OCI-LY7 (cell line): ENCODE measurements at places on chromosomes 16 and 17.

GRCh38 chr17:8994319-8994718, 27.0 kb upstream of the NTN1 start:
- peak; percentile 45 for DNase-seq

- DNase-seq, result no peak
These were observed 40.3 kb upstream of the MRPS23 start for GRCh38 chr17:57889892-57890856.

DNA sequence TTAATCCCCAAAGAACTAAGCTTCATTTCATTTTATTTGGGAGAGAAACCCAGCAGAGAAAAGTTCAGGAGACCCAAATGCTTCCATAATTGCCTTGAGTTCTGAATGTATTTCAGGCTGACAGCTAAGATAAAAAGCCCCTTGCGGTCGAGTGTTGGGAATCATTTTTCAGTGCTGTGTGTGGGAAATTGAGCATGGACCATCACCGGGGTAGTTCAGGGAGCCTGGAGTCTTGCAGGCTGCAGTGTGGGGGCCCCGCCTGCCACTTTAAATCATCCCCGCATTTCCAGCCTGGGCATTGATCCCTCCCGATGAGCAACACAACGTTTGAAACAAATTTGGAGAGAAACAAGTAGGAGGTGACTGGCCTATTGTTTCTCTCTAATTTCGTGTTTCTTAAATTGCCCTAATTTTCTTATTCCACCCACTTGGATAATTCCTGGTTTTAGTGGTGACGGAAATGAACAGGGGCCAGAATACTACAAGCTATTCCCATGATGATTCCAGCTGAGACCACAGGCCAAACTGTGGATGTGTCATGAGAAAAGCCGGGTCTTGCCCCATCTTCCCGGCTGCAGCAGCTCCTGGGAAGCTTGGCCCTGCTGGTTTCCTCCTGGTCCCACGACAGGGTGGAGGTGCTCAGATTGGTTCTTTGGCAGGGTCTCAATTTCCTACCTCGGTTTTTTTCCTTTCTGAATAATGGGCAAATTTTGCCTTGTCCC, 75.1 kb downstream of the FOXL1 start:
- DNase-seq, result no peak

- no peak for DNase-seq
These were observed 18.5 kb downstream of the CRLF3 start for GRCh38 chr17:30805944-30806456.

DNA sequence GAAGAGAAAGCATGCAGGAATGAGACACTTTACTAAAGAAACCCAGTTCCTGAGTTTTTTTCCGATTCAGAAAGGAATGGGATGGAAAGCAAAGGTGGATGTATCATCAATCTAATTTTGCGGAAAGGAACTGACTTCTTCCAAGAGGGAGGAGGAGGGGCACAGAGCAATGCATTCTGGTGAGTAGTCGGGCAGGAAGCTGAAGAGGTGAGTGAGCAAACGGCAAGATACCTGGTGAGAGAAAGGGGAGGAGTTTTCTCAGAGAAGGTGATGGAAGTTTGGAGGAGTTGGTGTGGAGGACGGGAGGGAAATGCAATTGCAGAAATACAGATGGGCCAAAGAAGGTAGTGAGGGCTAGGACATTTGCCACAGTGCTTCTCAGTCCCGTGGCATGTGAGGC, 713.2 kb downstream of the KCNJ2 start:
- DNase-seq, result no peak

DNA sequence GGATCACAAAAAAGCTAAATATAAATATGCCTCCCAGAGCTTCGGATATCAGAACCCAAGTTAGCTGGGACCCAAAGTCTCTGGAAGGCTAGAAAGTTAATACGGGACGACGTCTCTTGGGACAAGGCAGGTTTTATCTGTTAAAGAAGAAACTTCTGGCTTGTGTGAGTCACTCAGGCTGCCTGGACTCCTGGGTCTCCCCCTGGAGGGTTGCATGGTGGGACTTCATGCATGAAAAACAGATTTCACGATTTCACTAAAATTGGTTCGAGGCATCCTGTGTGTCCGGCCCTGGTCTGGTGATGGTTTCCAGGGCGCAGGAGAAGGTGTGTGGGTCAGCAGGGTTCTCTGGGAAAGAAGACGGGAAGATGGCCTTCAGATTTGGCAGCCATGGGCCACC, 47.0 kb downstream of the COX4I1 start:
- DNase-seq, result no peak

GRCh38 chr16:88194397-88195268, 188.1 kb upstream of the ZNF469 start:
- DNase-seq, result no peak

- DNase-seq, result no peak
These were observed 114.3 kb downstream of the WWOX start for GRCh38 chr16:78213751-78214150.

GRCh38 chr16:11180489-11180888, 75.5 kb downstream of the SOCS1 start:
- no peak for DNase-seq

- DNase-seq, result no peak
These were observed 63.1 kb downstream of the BANP start for GRCh38 chr16:88014252-88014781.

DNA sequence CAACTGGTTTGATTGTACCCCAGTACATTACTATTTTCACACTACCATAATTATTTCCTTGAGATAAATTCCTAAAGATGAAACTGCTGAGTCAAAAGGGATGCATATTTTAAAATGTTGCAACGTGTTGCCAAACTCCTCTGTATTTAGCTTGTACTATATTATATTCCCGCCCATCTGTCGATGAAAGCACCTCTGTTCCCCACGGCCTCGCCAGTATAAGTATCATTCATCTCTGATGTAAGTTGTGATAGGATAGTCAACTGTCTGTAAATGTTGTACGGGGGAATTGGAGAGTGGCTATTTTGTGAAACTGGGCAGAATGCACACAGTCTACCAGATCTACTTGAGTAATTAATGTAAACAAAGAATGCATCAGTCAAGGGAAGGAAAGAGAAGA, 47.7 kb upstream of the TNRC6A start:
- DNase-seq, result no peak

DNA sequence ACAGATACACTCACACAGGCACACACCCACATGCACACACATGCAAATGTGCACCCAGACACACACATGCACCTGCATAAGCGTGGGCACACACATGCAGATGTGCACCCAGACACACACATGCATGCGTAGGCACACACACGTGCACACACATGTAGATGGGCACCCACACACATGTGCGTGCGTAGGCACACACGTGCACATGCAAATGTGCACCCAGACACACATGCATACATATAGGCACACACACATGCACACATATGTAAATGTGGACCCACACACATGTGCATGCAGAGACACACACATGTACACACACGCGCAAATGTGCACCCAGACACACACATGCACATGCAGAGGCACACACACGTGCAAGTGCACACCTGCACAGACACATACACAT, 60.3 kb downstream of the MRM1 start:
- DNase-seq, result no peak

DNA sequence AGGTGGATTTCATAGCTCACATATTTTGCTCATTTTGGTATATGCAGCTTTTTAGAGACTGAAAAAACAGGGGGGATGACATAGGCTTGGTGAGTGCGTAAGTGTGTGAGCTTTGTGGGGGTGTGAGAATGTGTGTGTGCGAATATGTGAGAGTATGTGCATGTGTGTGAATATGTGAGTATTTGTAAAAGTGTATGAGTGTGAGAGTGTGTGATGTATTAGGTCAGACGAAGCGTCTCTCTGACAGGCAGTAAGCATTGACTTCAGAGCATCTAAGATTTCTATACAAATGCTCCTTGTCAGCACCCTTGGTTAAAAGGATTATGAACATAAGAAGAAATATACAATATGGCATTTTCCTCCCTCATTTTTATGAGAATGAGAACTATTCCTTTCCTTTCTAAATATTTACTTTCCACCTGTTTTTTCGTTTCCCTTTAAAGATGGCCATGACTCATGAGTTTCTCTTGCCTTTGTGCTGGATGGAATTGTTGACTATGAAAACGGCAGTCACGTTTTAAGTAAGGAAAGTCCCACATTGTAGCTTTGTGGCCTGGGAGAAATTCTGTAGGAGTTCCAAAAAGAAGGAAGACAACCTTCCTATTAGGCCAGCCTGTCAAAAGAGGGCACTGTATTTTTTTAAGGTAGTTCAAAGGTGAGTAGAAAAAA, 276.4 kb downstream of the FOXL1 start:
- DNase-seq, result no peak

DNA sequence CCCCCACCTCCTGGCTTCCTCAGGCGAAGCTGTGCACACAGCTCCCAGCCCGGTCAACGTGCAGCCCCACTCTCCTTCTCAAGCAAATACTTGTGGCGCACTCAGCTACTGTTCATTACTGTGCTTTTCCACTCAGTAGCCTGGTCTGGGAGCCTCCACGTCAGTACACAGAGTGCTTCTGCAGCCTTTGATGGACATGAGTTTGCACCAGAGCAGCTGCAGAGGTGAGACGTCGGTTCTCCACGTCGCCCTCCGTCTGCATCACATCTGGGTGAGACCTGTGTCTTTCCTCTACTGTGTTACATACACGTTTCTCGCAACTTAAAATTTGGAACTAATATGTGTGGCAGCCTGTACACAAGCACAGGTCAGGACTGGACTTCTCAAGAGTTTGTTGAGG, 334.3 kb downstream of the C16orf95 start:
- no peak for DNase-seq

GRCh38 chr16:27818246-27818645, 245.3 kb downstream of the GSG1L start:
- no peak for DNase-seq

GRCh38 chr16:57699481-57699880, 4.9 kb downstream of the DRC7 start:
- DNase-seq, result no peak

GRCh38 chr17:38540514-38541045, 65.2 kb downstream of the SRCIN1 start:
- no peak for DNase-seq

GRCh38 chr16:67278773-67279295, 498 bp upstream of the PLEKHG4 start:
- DNase-seq, result no peak

DNA sequence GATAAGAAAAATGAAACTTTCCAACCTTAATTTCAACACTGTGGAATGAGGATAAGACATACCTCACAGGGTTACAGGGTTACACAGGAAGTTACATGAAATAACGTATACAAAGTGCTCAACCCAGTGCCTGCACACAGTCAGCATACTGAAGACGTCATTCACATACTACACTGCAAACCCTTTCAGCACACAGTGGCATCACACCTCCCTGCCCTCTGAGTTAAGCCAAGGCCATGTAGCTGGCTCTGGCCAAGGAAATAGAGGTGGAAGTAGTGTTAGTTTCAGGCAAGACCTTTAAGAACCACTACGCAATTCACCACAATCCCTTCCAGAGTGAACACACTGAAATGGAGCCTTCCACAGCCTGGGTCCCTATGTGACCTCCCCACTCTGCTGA, 46.6 kb upstream of the GSG1L start:
- DNase-seq, result no peak

DNA sequence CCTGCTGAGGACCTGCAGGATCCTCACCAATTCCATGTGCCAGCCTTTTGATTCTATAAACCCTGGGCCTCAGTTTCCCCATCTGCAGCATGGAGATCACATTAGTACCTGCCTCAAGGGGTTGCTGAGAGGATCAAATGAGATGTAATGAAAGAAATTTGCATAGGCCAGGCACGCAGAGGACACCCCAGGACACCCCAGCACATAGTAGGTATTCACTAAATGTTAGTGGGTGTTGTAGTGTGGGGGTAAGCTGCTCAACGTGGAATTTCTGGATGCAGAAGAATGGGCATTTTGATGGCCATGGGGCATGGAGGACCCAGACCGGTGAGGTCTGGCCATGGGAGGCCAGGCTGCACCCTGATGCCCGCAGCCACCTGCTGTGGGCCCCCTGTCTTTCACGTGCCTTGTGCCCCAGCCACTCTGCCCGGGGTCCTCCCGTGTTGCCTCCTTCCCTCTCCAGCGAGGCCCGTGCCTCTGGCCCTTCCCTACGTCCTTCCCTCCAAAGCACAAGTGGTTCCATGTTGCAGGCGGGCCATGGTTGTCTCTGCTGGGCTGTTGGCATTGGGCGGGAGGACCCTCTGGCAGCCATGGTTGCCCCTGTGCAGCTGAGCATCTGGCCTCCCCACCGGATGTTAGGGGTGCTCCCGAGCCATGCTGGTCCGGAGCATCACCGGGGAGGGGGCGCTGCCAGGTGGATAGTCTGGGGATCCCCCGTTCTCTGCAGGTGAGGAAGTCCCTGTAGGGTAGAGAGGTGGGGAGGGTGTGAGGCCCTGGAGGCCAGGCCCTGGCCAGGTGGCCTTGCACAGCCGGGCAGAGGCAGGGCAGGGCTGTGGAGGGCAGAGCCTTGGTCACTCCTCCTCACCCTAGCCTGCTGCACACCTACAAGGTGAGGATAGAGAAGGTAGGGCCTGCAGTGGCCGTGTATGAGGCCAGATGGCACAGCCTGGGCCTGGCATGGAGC, 8.6 kb downstream of the MAP2K3 start:
- DNase-seq, result no peak

DNA sequence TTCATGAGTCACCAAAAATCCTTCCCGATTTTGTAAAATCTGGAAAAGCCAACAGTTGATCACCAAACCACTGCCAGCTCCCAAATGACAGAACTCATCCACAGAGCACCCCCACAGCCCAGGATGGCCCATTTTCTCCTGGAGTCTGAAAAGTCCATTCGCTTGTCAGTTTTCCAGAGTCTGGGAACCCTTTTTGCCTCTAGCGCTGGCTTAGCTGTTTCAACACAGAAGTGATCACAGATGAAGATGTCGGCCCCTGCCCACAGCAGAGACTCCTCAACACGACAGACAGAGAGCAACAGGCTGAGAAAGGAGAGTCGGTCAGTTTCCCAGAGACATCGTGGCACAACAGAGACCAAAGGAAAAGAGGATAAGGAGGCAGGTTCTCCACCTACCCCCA, 66.4 kb downstream of the NXN start:
- no peak for DNase-seq

GRCh38 chr17:79849953-79850352, 10.7 kb upstream of the CBX4 start:
- DNase-seq, result no peak

DNA sequence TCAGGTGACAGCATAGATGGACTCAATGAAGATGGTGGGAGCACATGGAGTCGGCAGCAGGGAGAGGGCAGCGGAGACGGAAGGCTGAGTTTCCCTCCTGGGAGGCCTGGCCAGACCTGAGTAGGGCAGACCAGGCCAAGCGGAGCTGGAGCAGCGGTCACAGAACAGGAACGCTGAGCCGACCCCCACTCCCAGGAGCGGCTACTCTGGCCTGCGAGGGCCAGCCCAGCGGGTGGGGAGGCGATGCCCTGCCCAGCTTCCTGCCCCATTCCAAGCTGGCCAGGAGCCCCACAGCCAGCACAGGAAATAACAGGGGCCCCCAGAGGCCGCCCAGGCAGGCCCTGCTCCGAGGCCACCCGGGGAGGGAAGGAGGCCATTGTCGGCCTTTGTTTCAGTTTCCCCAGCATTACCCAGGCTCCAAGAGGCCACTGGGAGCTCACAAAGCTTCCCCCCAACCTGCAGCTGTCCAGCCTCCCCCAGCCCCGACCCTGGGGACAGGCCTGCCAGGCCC, 79.8 kb downstream of the ZNF423 start:
- no peak for DNase-seq
